ENCODE measurements at places on chromosomes 5 and 9. TPM values are rescaled to one million over a fixed set of nuclear protein-coding genes. Genes with fewer than 3 reads are reported as not detected.

Gene TLR4
- total RNA-seq, result 31.1 TPM

Gene PCDHB5
- total RNA-seq, result 6.4 TPM

Gene PCDHGA5
- 5.4 TPM for total RNA-seq

Gene DBH
- total RNA-seq, result not detected

Gene IL17B
- 5.4 TPM for total RNA-seq

Gene ANKH
- total RNA-seq, result 52.1 TPM

Gene PPP3R2
- not detected for total RNA-seq

Gene GFI1B
- not detected for total RNA-seq

Gene TUSC1
- 22.6 TPM for total RNA-seq

Gene TPPP
- 3.4 TPM for total RNA-seq

Gene HRCT1
- 16.0 TPM for total RNA-seq

Gene MSMP
- not detected for total RNA-seq

Gene C5
- total RNA-seq, result 13.2 TPM

Gene CYLC2
- not detected for total RNA-seq

Gene EFNA5
- total RNA-seq, result 12.1 TPM

Gene SEMA6A
- 40.3 TPM for total RNA-seq

Gene GGTA1
- total RNA-seq, result 29.6 TPM

Gene LCN9
- total RNA-seq, result 0.64 TPM

Gene BHMT2
- total RNA-seq, result 19.3 TPM

Gene P4HA2
- total RNA-seq, result 26.2 TPM

Gene FCN1
- total RNA-seq, result 5.1 TPM

Gene HSPA4
- 55.4 TPM for total RNA-seq

Gene HEMGN
- not detected for total RNA-seq

Gene DNAI1
- total RNA-seq, result 1.6 TPM

Gene SLC44A1
- total RNA-seq, result 53.7 TPM

Gene WNK2
- total RNA-seq, result 28.5 TPM

Gene SLC1A3
- total RNA-seq, result 122 TPM

Gene FOXD1
- 0.32 TPM for total RNA-seq

Gene HMCN2
- 3.8 TPM for total RNA-seq
